Activated naive CD4-positive, alpha-beta T cell (primary cell): ENCODE measurements at places on chromosomes 3 and 15.

DNA sequence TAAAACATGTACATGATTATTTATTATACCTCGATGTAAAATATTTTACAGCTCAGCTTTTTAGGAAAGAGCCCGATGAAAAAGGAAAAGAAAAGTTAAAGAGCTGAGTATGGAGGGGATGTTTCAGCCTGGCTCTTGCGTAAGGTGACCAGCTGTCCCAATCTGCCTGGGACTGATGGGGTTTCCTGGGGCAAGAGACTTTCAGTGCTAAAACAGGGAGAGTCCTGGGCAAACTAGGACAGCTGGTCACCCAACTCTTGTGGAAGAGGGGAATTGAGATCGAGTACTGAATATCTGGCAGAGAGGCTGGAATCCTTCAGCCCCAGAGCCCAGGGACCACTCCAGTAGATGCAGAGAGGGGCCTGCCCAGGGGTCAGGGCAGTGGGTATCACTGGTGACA lies 21.0 kb downstream of the DUOX2 start:
- DNase-seq, result no peak

DNA sequence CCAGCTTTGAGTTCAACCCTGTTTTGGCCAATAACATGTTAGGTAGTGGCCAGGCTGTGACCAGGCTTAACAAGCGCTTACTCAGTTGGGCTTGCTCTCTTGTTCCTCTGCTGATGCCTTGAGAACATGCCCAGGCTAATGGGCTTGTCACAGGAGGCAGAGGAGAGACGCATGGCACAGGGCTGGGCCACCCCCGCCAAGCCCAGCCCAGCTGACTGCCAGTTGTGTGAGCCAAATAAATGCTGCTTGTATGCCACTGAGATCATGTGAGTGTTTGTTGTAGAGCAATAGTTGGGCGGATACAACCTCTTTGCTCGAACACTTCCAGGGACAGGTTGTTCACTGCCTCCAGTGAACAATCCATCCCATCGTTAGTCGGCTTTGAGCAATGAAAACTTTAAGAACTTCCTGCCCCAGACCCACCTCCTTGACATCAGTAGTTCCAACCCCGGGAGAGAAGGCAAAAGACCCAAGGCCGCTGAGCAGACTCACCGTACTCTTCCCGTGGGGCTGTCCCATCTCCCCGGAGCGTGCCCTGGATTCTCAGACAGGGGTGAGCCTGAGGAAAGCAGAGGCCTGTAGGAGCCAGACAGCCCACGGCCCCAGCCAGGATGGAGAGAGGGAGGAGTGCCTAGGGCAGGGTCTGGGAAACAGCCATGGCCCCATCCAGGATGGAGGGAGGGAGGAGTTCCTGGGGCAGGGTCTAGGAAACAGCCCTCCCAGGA lies 4.1 kb downstream of the PLA2G4F start:
- no peak for DNase-seq

- DNase-seq, result no peak
Observed at GRCh38 chr15:82572311-82572710, 32.1 kb upstream of the RPS17 start.

DNA sequence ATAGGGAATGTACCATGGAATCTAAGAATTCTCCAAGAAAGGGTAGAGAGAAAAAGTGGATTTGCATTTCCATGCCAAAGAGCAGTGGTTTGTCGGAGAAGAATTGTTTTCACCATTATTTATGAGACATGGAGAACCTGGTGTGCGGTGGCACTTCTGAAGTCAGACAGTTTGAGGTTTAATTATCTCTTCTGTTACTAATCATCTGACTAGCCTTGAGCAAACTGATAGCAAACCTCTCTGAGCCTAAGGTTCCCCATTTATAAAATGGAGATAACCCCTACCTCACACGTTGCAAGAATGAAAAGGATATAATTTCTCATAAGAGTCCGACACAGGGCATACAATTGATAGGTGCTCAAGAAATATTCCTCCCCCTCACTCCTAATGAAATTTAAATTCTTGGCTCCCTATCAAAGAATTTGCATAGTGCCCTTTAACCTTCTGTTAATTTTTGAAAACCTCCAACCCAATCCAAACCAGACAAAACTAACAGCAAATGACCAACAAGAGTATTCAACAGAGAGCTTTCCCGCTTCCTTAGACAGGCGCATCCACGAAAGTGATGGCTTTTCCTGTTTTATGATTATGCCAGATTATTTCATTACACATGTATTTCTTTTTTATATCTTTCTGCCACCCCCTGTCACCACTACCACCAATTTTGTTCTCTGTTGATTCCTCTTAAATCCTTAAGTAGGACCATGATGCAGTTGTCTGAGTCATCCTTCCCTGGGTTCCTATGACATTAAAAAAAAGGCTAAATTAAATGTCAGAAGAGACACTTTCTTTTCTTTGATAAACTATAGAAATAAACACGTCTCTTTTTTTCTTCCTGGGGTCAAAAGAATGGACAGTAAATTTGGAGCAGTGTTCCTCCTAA lies 28.5 kb downstream of the TMEM212 start:
- no peak for DNase-seq

DNA sequence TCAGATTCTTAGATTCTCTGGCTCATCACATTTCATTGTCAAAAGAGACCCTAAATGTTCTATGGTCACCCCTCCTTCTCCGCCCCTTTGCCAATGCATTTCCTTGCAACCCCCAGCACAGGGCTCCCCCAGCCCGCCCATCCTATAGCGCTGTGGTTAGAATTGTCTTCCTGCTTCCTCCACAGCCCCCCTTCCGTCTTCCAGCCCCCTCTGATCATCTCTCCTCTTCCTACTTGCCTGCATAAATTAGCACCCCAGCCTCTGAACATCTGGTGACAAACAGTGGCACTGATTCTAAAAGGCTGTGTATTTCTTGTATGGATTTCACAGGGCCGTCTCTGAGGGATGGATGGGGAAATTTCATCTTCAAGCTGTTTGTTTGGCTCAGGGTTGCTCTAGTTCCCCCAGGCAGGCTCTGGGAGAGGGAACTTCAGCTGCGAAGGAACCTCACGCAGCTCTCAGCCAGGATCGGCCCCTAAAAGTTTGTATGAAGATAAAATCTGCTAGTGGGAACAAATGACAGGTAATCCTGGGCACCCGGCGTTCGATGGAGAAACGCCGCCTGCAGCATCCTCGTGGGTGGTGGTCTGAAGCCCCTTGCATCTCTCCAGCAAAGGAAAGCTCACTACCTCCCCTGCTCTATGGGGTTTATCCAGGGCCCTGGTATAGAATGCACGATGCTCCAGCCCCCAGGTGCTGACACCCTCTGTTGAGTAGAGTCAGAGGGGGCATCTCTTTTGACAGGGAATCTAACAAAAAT lies 83.0 kb downstream of the WNT7A start:
- no peak for DNase-seq

DNA sequence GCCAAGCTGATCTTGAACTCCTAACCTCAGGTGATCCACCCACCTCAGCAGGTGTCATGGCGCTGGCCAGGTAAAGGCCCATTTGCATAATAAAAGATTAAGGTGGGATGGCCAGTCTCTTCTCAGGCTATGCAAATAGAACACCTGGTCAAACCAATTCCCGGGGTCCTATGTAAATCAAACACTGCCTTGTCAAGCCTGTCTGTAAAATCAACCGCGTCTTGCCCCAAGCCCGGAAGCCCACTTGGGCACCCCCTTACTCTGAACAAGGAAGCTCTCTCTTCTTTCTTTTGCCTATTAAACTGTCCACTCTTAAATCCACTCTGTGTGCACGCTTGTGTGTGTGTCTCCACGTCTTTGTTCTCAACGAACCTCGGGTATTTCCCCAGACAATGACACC lies 13.0 kb upstream of the POC1A start:
- no peak for DNase-seq

DNA sequence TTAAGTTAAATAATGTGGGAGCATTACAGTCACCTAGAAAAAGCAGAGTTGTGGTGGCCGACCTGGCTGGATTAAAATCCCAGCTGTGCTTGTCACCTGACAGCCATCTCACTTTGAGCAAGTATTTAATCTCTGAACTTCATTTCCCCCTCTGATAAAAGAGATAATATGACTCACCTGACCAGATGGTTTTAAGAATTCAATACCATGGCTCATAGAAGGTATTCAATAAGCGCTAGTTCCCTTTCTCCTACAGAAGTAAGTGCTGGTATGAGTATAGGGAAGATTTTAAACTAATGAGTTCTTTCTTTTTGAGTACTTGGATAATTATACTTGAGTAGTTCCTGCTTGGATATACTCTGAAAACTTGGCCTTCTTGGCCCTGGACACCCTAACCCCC lies 325.5 kb downstream of the IL5RA start:
- DNase-seq, result no peak

DNA sequence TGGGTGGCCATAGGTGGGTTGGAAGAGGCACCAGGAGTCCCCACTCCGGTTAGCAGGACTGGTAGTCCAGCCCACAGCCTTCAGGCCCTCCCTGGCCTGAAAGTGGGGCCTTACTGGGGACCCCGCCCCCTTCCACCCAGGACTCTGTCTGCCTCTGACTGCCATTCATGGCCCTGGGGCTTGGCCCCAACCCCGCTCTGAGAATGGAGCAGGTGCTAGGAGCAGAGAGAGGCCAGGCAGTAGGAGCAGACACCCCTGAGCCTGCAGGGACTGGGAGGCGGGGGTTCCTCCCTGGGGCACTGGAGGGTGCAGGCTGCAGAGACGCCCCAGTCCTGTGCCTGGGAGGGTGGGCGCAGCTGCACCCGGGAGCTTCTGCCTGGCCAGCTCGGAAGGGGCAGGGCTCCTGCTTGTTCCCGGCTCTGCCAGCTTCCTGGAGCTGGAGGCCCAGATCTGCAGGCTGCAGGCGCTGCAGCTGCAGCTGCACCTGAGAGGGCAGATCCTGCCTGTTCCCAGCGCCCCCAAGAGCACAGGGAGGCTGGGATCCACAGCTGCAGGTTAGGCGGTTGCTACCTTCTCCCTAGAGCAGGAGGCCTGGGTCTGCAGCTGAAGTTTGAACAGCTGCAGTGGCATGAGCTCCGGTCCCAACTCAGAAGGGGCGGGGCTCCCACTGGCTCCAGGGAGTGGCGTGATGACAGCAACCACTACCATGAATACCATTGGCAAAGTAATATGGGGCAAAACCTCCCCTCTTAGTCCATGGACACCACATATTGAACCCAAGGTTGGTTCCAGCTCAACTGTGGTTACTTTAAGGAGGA lies 194.7 kb downstream of the SQOR start:
- no peak for DNase-seq

DNA sequence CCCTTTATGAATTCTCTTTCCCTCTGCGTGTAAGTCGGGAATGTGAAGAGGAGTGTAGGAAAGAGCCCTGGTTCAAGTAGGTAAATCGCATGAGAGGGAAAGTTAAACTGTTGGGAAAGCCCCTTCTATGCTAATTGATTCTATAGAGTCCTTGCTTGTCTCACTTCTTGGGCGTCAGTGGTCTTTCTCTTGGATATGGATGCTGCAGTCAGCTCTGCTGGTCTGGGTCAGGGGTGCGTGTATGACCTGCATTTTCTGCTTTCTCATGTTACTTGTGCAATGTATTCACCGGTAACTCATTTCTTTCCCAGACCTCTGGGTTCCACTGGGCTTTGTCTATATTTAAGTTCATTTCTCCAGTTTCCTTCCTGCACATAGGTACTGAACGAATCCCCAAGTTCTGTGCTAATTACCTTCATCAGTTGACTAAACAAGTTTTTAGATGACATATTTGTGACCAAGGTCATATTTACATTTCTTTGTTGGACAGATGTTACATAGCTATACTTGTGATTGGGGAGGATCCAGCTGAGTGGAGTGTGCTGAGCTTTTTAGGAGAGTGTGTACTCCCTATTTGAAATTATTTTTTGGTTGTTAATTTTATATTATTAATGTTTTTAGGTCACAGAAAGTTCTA lies 1.4 kb downstream of the SETD5 start:
- no peak for DNase-seq

DNA sequence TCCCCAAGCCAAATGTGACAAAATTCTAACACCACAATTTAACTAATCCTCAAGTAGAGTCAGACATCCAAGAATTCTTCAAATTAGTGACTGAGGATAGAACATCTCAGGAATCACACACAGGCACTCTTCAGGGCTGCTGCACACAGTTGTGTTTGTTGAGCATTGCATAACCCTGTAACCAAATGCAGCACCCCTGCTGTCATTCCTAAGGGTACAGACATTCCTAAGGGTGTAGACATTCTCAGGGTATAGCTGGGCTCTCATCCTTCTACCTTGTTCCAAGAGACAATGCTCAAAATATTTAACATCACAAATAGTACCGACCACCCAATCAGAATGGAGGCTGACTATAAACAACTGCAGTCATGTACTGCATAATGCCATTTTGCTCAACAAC lies 107.1 kb upstream of the UBE2E2 start:
- DNase-seq, result no peak

GRCh38 chr3:71281280-71281679 lies 302.2 kb downstream of the FOXP1 start:
- no peak for DNase-seq

- DNase-seq, result no peak
Observed at GRCh38 chr3:158093526-158093925, 12.7 kb downstream of the SHOX2 start.

DNA sequence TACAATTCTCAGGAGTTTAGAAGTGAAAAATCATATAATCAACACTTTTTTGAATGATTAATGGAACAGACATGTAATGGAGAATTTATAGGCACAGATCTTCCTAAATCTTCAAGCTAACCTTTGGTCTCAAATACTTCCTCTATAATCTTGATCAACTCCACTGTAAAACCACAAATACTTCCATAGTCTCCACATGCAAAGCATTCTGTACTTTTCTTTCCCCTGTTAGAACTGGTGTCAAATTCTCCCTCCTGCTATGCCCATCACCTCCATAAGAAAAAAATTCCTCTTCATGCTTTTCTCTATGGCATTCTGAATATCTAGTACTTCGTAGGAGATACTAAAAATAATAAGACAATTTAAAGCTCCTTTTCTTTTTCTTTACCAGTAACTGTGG lies 214.3 kb downstream of the ADAMTS9 start:
- DNase-seq, result no peak

GRCh38 chr15:82952158-82953081 lies at the start of gene HOMER2:
TSS of gene HOMER2 (minus strand) at chr15:82952720. CDS start at chr15:82952535, 185 bp downstream.
- no peak for DNase-seq

- no peak for DNase-seq
Observed at GRCh38 chr3:127720161-127720823, 47.5 kb downstream of the ABTB1 start.

GRCh38 chr3:105406268-105406667 lies 39.6 kb downstream of the ALCAM start:
- DNase-seq, result no peak

DNA sequence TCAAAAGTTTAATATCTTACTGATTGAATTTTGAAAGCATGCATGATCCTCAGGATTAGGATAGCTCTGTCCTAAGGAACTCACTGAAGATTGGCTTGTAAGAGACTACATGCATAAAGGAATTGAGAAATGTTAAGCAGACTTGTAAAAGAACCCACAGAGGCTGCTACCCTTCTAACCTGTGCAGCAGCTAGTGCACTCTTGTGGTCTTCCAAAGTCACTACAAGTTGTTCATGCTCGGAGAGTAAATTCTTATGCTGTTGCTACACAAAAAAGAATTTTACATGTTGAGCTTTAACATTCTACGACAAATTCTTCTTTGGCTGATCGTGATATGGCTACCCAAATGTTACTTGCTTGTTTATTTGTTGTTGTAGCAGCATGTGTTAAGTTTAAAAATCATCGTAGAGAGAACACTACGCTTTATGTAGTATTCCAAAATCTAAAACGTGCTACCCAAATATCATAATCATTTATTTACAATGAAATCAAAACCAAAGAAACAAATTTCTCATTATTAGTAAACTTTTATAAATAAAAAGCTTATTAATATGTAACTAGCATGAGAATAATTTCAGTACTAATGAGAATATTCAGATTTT lies 55.0 kb downstream of the GOLIM4 start:
- DNase-seq, result no peak

GRCh38 chr3:194877291-194878119 lies 191.8 kb downstream of the FAM43A start:
- DNase-seq, result no peak
